NCI-H524 treated with DMSO at 0.1 percent for 48 hours (cell line): ENCODE measurements at places on chromosomes 2 and 18.

GRCh38 chr18:1648712-1649111 lies 744.0 kb downstream of the ADCYAP1 start:
- DNase-seq, result no peak

DNA sequence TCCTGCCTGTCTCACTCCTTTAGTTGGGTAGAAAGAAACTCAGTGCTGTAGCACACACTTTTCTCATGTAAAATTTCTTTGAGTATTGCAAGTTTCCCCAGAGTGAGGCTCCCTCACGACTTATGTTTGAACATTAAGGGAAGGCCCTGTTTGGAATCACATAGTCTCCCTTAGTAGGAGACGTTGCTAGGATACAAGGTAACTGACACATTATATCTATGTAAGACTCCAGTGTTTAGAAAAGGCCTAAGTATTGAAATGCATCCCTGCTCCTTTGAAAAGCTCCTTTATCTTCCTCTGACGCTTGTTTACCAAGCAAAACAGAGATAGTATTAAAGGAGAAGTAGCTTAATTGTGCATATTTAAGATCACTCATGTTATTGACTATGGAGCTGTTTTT lies 248.2 kb downstream of the PHLPP1 start:
- no peak for DNase-seq

GRCh38 chr2:121524685-121525425 lies 5.8 kb upstream of the RNU4ATAC start:
- DNase-seq, result no peak

DNA sequence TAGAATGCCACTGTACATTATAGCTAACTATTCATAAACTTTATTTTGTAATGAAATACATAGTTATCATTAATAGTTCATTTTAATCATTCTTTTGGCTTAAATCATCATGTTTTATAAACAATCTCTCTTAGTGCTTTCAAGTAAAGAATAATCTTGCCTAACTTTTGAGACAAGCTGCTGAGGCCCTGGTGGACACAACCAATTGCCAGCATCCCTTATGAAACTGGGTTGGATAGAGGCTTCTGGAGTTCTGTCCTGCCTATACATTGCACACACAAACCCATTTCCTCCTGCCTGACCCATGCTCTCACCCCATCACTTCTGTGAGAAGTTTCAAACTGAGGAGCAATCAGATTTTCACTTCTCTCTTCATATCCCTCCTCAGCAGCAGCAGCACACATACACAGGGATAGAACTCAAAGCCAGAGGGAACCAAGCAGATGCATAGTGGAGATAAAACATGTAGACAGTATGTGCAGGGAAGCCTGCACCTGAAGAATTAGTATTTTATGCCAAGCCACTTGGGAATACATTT lies 450.0 kb upstream of the SLC14A2 start:
- no peak for DNase-seq

DNA sequence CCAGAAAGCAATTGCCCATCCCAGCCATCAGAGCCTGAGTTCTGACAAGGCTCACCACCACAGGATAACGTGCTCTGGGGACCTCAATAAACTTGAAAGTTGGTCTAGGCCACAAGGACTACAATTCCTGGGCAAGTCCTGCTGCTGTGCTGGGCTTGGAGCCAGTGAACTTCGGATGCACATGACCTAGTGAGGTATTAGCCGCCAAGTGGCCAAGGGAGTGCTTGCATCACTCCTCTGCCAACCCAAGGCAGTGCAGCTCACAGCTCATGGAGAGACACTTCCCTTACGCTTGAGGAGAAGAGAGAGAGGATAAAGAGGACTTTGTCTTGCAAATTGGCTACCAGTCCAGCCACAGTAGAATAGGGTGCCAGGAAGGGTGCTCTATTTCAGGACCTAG lies 219.6 kb downstream of the MBD2 start:
- DNase-seq, result no peak

GRCh38 chr2:151881342-151881741 lies 53.1 kb upstream of the ARL5A start:
- no peak for DNase-seq

- DNase-seq, result no peak
These were observed 4.5 kb upstream of the TMBIM1 start for GRCh38 chr2:218296847-218297246.

DNA sequence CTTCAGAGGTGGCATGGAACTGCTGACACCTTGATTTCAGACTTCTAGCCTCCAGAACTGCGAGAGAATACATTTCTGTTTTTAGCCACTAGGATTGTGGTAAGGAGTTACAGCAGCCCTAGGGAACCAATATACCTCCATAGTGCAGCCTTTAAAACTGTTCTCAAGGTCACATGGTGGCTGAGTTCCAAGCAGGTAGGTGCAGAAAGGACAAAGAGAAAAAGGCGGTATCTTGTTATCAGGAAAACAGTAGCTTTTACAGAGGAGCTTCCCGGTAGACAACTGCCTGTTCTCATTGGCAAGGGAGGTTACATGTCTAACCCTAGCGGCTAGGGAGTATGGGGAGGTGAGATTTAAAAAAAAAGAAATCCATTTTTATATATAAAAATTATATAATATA lies 96.2 kb upstream of the BCL2L11 start:
- no peak for DNase-seq

GRCh38 chr2:32423536-32423935 lies 66.7 kb downstream of the BIRC6 start:
- no peak for DNase-seq

DNA sequence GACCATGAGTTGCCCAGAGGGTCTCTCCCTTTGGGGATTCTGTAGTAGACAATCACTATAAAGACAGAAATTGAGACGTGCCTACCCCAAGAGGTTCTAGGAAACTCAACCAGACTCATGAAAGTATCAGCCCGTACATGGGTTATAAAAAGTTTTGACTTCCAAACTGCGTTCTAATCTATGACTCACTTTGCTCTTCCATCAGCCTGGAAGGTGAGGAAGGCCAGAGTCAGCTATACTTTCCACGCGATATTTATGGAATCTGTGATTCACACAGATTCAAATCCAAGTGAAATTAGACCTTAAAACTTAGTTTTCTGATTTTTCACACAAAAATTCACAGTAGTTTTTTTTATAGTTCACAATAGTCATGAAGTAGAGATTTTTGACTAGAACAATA lies 7.7 kb upstream of the LYPD1 start:
- DNase-seq, result no peak

GRCh38 chr18:75544496-75544895 lies 117.0 kb upstream of the SMIM21 start:
- no peak for DNase-seq

DNA sequence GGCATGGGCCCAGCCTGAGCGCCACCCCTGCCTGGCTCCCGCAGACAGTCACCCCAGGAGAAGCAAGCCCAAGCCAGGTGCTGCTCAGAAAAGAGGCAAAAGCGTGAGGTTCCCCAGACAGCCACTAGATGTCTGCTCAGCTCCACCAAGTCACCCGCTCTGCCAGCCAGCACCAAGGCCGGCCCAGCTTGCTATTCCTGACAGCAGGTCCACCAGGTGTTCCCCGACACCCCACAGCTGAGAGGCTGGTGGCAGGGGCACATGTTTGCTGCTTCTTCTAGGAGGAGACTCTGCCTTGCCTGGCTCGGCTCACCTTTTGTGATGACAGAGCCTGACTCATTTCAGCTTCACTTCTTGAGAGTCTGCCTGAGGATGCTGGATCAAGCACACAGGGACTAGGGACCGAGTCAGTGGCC lies 206.7 kb downstream of the MGAT5 start:
- peak; percentile 28 for DNase-seq

GRCh38 chr2:135882415-135882814 lies 6.2 kb upstream of the MCM6 start:
- DNase-seq, result peak; percentile 72

GRCh38 chr2:68796295-68796905 lies 61.8 kb downstream of the ARHGAP25 start:
- no peak for DNase-seq

GRCh38 chr2:73827018-73827417 lies 1.7 kb upstream of the STAMBP start:
- peak; percentile 10 for DNase-seq

DNA sequence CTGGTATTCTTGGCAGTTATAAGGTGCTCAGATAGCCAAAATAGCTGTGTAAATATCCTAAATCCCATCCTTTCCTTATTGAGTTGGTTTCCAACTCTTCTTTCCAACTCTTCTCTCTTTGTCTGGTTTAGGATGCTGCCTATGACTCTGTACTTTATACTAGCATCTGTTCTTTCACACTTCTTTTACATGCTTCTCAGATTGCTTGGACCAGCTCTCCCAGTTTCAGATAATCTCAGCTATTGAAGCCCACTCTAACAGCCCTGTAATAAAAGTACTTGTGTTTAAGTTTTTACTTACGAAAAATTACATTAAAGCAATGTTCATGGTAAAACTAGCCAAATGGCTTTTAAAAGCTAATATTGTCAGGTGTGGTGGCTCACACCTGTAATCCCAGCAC lies 14.7 kb upstream of the LHCGR start:
- DNase-seq, result peak; percentile 75

DNA sequence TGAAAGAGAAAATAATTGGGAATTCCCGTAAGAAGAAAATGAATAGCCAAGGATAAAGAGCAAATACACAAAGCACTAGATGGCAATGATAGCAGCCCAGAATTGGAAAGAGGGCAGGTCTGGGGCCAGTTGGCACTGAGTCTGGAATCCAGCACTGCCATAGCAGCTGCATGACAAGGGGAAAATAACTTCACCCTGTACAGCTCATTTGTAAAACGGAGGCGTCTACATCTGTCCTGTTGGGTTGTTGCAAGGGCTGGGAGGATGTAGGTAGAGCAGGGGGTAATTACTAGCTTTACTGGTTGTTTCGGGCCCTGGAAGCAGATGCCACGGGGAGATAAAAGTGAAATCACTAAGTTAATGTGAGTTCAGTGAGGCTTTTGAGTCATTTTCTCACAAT lies 110.0 kb upstream of the RASGRP3 start:
- DNase-seq, result no peak

DNA sequence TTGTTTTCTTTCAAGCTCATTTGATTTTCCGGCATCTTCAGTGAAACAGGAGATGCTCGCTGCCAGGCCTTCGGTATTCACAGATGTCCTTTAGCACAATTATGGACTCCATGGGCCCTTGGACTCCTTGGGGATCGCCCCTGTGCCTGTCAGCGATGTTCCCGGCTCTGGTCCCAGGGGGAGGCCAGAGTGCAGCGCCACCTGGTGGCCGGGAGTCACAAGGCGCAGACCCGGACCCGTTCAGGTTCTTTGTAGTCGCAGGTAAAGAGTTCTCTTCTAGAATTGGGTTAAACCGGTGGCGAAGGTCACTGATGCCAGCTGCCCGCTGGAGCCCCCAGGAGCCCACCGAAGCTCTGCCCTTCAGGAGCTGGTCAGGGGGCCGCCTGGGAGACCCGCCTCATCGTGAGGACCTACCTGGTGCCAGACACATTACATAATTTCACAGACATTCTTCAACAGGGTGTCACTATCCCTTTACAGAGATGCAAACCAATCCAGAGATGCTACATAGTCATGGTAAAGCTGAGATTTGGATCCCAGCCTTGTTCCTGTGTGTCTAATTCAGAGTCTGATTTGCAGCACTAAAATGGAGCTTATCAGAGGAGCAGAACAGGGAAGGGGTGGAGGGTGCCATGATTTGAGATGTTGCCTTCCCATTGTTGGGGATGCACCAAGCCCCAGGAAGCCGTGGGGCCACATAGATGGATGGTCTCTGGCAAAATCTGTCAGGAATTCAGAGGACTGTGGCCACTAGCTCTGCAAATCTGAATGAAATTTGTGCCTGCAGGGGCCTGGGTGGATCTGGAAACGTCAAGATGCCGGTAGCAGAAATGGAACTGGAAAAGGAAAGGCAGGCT lies 6.0 kb upstream of the INPP5D start:
- no peak for DNase-seq

- DNase-seq, result no peak
These were observed 172.0 kb downstream of the LOXHD1 start for GRCh38 chr18:46484971-46485370.

GRCh38 chr2:7929281-7929680 lies 752.6 kb upstream of the ID2 start:
- DNase-seq, result peak; percentile 33

DNA sequence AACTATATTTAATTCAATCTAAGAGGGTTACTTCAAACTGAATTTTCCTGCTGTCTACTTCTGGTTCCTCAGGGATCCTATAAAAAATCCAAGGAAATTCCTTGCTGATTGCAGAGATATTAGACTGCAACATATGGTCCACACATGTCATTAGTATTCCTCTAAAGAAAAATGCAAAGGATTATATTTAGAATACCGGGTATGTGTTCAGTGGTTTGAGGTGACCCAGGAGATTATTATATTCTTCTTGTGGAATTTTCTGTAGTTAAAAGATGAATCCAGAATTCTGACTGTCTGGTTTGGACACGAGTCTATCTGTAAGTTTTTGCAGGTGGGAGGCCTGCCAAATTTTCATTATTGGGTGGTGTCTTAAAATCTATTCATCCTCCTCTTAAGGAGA lies 18.2 kb downstream of the HOXD1 start:
- peak; percentile 11 for DNase-seq

- no peak for DNase-seq
These were observed 1.2 kb upstream of the TNS1 start for GRCh38 chr2:218003981-218004419.

DNA sequence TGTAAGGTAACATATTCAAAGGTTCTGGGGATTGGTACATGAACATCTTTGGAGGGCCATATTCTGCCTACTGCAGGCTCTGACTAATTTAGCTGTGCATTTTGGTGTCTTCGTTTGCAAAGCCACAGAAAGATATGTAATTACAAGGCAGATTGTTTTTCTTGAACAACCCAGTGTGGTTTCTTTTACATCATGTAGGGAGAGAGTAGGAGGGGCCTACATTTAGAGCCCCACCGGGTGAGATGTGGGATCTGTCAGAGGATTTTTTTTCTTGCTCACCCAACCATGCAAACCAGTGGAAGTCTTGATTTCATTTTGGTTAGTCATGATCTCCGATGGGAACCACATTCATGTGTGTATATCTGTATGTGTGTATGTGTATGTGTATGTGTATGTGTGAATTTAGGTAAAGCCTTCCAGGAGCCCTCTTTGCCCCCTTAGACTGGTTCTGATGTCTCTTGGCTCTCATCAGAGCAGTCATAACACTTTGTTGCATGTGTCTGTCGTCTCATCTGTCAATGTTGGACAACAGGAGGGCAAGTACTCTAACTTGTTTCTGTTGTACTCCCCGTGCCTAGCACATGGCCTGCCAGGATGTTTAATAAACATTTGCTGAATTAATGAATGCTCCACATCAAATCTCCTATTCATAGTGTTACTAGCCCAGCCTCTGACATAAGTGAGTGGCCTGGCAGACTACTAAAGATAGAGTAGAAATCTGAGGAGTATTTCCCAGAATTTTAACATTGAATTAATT lies 239.9 kb downstream of the MTX2 start:
- DNase-seq, result no peak

- DNase-seq, result peak; percentile 29
These were observed 17.4 kb upstream of the MRPL33 start for GRCh38 chr2:27754138-27754588.

GRCh38 chr18:22005191-22005841 lies 164.1 kb upstream of the GATA6 start:
- DNase-seq, result no peak

- no peak for DNase-seq
These were observed 91.9 kb downstream of the MRPS9 start for GRCh38 chr2:105129722-105130232.

- no peak for DNase-seq
These were observed 158.0 kb upstream of the MMADHC start for GRCh38 chr2:149745396-149746230.

- no peak for DNase-seq
These were observed 341.4 kb downstream of the SLC4A3 start for GRCh38 chr2:219968685-219969345.

GRCh38 chr18:76167845-76168621 lies 327.0 kb downstream of the ZNF516 start:
- no peak for DNase-seq

GRCh38 chr18:68666381-68666780 lies 48.5 kb downstream of the TMX3 start:
- no peak for DNase-seq
